Lung (tissue), 17 donors: ENCODE measurements at places on chromosomes 11 and 22.

DNA sequence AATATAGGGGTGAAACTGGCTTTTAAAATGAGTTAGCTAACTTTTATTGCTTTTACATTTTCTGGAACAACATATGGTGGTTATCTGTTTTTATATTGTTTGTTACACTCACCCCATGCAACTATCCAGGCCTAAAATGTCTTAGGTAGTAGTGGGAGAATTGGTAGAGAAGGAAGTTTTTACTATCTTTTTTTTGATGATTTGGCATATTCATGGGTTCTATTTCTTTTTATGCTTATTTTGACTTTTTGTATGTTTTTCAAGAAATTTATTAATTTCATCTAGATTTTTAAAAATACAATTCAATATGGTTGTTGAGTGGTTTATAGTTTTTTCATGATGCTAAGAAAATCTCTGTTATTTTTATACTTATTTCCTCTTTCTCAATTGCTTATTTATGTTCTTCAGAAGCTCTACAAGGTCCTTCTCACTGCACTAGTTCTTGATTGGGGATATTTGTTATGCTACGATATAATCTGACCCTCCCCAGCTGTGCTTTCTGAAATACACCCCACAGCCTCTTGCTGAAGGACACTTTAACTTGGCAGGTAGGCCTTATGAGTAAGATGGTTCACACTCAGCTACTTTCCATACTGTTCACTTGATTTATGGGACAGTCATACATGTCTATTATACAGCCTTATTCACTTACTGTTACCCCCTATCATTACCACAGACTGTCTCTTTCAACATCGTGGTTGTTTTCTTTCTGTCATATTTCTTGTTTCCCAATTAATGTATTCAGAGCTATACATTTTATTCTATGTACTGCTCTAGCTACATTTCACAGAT, 431.2 kb downstream of the METTL15 start:
- no peak overlapping the region for H3K4me3 ChIP-seq
- peaks cover 11% of the 10 kb centered on the region for H3K27me3 ChIP-seq
- H3K36me3 ChIP-seq, result no peaks in the 10 kb centered on the region
- H3K27ac ChIP-seq, result no peak overlapping the region
- no peaks in the 10 kb centered on the region for H3K4me1 ChIP-seq
- DNase-seq, result no peak

- no peak overlapping the region for H3K4me3 ChIP-seq
- H3K4me1 ChIP-seq, result no peaks in the 10 kb centered on the region
- no peak overlapping the region for H3K27ac ChIP-seq
- no peaks in the 10 kb centered on the region for H3K27me3 ChIP-seq
- DNase-seq, result no peak
Measured at GRCh38 chr11:12592283-12592682, 81.9 kb upstream of the TEAD1 start.

DNA sequence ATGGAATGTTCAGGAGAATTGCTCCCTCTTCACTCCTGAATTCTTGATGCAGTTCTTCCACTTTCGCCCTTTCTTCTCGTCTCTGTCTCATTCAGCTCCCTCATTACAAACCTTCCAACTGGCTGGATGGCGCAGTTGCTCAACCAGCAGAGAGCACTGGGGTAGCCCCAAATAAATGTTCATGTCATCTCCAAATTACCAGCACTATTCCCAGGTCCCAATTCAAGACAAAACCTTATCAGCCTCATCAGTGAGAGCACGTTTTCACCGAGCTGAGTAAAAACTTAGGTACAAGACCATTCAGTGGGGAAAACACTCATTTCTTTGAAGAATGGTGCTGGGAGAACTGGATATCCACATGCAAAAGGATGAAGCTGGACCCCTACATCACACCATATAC, 120.0 kb downstream of the MED15 start:
- H3K36me3 ChIP-seq, result no peaks in the 10 kb centered on the region
- no peaks in the 10 kb centered on the region for H3K27me3 ChIP-seq
- H3K4me3 ChIP-seq, result no peak overlapping the region

- DNase-seq, result peak; percentile 83
- H3K36me3 ChIP-seq, result no peaks in the 10 kb centered on the region
- H3K27me3 ChIP-seq, result no peaks in the 10 kb centered on the region
- H3K4me3 ChIP-seq, result no peak overlapping the region
- H3K27ac ChIP-seq, result no peak overlapping the region
Measured at GRCh38 chr22:27810609-27811151, 9.1 kb upstream of the MN1 start.

DNA sequence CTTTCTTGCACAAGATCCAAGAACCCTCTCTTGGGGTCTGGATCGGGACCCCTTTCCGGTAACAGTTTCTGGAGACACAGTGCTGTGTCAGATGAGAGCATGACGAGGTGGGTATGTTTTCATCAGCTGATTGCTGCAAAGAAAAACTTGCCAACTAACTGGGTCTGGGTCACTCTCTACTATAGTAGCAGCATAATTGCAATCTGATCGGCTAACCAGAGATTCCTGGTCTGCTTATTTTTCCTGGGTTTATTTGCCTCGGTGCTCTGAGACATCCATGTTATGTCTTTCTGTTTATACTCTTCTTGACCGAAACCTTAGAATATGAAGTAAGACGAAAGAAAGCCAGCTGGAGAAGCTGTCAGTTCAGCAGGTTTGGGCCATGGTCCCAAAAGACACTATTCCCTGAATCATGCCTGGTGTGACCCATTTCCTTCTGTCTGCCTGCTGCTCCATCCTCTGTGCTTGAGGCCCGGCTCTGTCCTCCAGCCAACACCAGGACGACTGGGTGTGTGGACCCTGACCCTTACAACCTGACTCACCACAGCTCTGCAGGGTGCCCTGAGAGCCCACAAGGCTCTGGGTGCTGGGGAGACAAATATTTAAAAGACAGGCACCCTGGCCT, 24.1 kb upstream of the CLMP start:
- no peaks in the 10 kb centered on the region for H3K36me3 ChIP-seq
- H3K27me3 ChIP-seq, result no peaks in the 10 kb centered on the region
- no peak overlapping the region for H3K27ac ChIP-seq
- H3K4me1 ChIP-seq, result peaks cover 23% of the 10 kb centered on the region

- H3K36me3 ChIP-seq, result no peaks in the 10 kb centered on the region
- H3K27ac ChIP-seq, result no peak overlapping the region
- peaks cover 5% of the 10 kb centered on the region for H3K27me3 ChIP-seq
Measured at GRCh38 chr11:1739576-1739975, 10.8 kb downstream of the IFITM10 start.

GRCh38 chr11:18063125-18063524, 17.1 kb upstream of the TPH1 start:
- DNase-seq, result no peak
- H3K4me1 ChIP-seq, result no peaks in the 10 kb centered on the region
- H3K36me3 ChIP-seq, result no peaks in the 10 kb centered on the region
- no peak overlapping the region for H3K27ac ChIP-seq

- H3K36me3 ChIP-seq, result no peaks in the 10 kb centered on the region
- no peak overlapping the region for H3K27ac ChIP-seq
- H3K4me3 ChIP-seq, result no peak overlapping the region
- no peaks in the 10 kb centered on the region for H3K4me1 ChIP-seq
Measured at GRCh38 chr11:68969386-68969785, 11.4 kb downstream of the MRGPRD start.

DNA sequence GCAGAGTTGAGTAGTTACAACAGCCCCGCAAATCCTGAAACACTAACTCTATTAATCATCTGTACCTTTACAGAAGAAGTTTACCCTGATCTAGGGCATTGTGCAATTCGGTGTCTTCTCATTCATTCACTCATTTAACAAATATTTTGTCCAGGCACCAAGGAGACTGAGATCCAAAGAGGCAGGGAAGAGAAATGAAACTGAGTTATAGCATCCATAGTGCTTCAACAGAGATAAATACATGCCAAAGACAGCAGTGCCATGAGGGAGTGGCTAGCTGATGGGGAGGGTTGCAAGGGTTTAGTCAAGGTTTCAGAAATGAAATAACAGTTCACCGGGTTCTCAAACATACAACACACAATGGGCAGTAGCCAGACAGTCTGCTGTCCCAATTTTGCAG, 40.2 kb upstream of the MTNR1B start:
- H3K27ac ChIP-seq, result no peak overlapping the region
- no peak for DNase-seq
- no peak overlapping the region for H3K4me3 ChIP-seq
- H3K36me3 ChIP-seq, result no peaks in the 10 kb centered on the region
- no peaks in the 10 kb centered on the region for H3K27me3 ChIP-seq

GRCh38 chr11:79330651-79331050, 110.2 kb downstream of the TENM4 start:
- DNase-seq, result no peak
- no peaks in the 10 kb centered on the region for H3K36me3 ChIP-seq
- no peak overlapping the region for H3K4me3 ChIP-seq
- no peaks in the 10 kb centered on the region for H3K4me1 ChIP-seq
- H3K27ac ChIP-seq, result no peak overlapping the region

- H3K27me3 ChIP-seq, result peaks cover 5% of the 10 kb centered on the region
- no peak for DNase-seq
- no peaks in the 10 kb centered on the region for H3K4me1 ChIP-seq
- H3K27ac ChIP-seq, result no peak overlapping the region
- H3K4me3 ChIP-seq, result no peak overlapping the region
Measured at GRCh38 chr22:47783433-47784366, 1021.2 kb downstream of the TBC1D22A start.

- no peaks in the 10 kb centered on the region for H3K27me3 ChIP-seq
- H3K4me3 ChIP-seq, result no peak overlapping the region
- H3K27ac ChIP-seq, result no peak overlapping the region
- H3K36me3 ChIP-seq, result no peaks in the 10 kb centered on the region
- H3K4me1 ChIP-seq, result peaks cover 6% of the 10 kb centered on the region
Measured at GRCh38 chr11:75654314-75654713, 14.5 kb downstream of the MAP6 start.

DNA sequence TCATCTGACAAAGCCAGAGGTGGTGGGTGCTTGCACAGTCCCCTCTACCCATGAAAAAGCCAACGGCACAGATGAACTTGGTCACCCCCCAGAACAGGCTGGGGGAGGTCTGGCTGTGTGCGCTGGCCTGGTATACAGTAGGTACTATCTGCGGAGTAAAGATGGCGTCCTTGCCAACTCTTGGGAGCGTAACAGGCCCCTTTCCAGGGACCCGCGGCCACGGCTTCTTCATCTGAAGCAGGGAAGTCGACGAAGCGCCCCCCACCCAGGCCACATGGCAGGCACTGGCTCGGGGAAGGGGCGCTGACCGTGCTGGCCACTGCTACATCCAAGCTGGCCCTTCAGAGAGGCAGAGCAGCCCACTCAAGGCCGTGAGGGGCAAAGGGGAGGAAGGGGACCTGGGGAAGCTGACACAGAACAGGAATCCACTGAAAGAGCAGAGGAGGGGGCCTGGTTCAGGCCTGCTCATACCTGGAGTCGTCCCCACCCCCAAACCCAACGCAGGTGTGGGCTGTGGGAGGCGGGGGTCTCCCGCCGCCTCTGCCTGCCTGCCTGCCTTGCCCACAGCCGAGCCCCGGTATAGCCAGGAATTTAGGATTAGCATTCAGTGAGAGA, 75.7 kb downstream of the CELSR1 start:
- H3K27me3 ChIP-seq, result peaks cover 2% of the 10 kb centered on the region
- no peak overlapping the region for H3K4me3 ChIP-seq
- no peak for DNase-seq
- peaks cover 23% of the 10 kb centered on the region for H3K4me1 ChIP-seq
- H3K36me3 ChIP-seq, result peaks cover 5% of the 10 kb centered on the region

DNA sequence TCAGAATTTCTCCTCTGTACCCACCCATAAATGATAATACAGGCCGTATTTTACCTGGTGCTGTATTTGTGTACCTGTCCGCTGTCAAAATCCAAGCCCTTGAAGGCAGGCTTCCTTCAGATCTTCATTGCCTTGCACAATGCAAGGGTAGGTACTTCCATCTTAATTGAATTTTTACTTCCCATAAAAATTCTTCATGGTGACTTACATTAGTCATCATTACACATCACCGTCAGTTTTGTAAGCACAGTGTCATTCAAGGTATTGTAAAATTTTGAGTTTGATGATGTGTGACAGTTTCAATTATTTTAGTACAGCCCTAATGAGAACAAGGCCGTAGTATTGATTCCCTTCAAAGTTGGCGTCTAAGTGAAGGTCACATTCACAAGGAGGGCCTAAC, 770 bp upstream of the TSG101 start:
- H3K4me3 ChIP-seq, result peak overlapping the region; percentile 85
- peak; percentile 28 for DNase-seq
- peak overlapping the region; percentile 87 for H3K27ac ChIP-seq
- H3K27me3 ChIP-seq, result no peaks in the 10 kb centered on the region

DNA sequence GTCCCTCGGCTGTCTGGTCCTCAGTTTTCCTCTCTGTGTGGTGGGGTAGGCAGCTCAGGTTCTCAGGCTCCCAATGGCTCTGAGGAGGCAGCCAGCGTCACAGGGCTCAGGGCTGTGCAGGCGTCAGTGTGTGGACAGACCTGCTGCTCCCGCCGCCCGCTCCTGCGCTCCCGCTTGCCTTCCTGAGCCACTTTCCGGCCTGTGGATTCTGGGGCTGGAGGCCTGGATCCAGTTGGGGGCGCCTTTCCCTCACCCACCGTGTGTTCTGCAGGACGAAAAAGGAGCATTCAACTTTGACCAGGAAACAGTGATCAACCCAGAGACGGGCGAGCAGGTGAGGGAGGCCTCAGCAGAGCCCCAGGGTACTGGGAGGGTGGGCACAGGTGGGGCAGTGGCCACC, 14.7 kb downstream of the DPP3 start:
- H3K4me1 ChIP-seq, result no peaks in the 10 kb centered on the region
- peaks cover 40% of the 10 kb centered on the region for H3K36me3 ChIP-seq
- no peak for DNase-seq
- no peaks in the 10 kb centered on the region for H3K27me3 ChIP-seq
- H3K27ac ChIP-seq, result no peak overlapping the region

DNA sequence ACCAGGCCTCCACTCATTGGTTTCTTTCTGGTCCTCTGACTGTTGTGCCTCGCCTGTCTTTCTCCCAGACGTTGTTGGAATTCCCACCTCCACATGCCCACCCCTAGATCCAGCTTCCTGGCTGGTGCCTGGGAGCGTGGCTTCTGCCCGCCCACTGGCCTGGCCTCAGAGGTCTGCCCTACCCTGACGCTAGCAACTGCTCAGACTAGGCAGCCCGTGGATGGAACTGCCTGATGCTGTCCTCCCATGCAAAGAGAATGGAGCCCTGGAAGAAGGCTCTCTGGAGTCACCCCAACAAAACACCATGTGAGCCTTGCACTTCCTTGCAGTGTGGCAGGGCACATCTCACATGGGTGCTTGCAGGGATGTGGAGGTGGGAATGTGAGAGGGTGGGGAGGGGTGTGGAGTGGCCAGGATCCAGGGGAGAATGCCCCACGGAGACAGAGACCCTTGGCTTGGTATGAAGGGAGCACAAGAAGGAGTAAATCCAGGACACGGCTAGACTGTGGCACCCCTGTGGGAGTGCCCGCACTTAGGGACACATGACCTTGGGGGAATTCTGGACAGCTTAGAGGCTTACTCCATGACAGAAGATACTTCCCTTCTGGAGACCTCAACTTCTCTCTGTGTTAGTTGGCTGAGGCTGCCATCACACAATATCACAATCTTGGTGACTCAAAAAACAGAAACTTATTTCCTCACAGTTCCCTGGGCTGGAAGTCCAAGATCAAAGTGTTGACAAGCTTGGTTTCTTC, 22.5 kb upstream of the ADA2 start:
- H3K4me1 ChIP-seq, result no peaks in the 10 kb centered on the region
- no peaks in the 10 kb centered on the region for H3K27me3 ChIP-seq
- H3K27ac ChIP-seq, result peak overlapping the region; percentile 53
- no peak overlapping the region for H3K4me3 ChIP-seq
- H3K36me3 ChIP-seq, result no peaks in the 10 kb centered on the region
